ENCODE measurements at places on chromosomes 11 and 22.

DNA sequence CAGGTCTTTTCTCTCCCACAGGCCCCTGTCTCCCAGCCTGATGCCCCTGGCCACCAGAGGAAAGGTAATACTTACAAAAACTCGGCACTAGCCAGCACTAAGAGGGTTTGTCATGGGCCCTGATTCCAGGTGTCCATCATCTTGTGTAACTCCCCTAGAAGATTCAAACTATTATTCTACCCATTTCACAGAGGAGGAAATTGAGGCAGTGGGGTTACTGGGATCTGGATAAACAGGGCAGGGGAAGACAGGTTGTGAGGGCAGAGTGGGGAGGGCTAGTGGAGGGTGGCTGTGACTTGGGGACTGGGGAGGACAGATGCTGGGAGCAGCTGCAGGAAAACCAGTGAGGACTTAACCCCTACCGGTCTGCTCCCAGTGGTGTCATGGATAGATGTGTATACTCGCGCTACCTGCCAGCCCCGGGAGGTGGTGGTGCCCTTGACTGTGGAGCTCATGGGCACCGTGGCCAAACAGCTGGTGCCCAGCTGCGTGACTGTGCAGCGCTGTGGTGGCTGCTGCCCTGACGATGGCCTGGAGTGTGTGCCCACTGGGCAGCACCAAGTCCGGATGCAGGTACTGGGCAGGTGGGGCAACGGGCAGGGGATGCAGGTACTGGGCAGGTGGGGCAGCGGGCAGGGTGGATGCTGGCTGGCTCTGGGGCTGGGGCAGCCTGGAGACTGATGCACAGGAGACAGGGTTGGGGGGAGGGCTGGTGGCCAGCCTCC lies 1.2 kb downstream of the VEGFB start:
- no peak for DNase-seq

DNA sequence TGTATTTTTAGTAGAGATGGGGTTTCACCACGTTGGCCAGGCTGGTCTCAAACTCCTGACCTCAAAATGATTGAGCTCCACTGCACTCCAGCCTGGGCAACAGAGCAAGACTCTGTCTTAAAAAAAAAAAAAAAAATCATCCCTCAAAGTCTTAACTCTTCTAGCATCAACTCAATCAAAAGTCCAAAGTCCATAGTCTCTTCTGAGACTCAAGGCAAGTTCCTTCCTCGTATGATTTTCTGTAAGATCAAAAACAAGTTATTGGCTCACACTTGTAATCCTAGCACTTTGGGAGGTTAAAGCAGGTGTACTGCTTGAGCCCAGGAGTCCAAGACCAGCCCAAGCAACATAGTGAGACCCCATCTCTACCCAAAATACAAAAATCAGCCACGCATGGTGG lies 24.4 kb downstream of the PLEKHB1 start:
- DNase-seq = no peak

DNA sequence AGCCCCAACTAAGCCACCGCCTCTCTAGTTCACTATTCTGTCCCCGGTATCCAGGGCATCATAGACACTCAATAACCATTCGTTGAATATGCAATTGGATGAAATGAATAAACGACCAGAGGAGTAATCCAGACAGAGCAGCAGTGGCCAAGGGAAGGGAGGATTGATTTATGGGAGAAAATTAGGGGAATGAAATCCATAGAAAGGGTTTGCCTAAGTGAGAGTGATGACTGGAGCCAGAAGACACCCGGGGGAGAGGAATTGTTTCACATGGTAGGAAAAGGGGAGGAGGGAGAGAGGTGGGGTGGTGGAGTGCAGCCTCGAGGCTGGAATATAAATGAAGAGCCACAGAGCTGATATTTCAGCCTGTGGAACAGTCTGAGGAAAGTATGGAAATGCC lies 168.2 kb downstream of the COMMD9 start:
- DNase-seq = no peak

DNA sequence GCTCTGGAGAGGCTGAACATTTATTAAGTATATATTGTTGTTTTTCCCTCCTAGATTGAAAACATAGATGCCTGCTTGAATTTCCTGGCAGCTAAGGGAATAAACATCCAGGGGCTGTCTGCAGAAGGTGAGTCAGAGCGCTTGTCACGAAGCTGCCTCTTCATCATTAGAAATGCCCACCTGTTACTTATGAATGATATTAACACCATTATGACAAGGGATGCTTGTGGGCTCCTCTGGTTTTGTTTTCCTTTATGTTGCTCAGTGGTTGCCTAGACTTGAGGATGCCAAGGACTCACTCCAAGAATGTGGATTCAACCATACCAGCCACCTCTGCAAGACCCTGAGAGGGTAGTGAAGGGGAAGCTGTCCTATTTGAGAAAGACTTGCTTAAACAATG lies 156.2 kb downstream of the NAV2 start:
- no peak for DNase-seq

DNA sequence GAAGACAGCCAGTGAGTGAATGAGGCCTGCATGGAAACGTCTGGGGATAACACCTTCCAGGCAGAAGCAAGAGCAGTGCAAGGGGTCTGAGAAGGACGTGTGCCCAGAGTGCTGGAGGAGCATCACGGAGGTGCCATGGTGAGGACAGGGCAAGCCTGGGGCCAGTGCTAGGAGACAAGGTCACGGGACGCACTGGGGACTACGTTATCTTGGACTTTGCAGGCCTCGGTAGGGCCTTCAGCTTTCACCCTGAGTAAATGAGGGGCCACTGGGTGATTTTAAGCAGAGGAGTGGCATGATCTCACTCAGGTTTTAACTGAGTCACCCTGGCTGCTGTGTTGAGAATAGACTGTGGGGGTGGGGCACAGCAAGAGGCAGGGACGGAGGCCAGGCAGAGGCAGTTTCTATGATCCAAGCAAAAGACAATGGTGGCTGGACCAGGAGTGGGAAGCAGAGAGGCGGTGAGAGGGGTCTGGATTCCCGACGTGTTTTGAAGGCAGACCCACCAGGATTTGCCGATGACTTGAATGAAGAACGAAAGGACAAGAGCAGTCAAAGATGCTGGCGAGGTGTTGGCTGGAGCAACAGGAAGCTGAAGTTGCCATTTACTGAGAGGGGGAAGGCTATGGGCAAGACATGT lies 102.7 kb upstream of the PARVA start:
- DNase-seq = no peak

- no peak for DNase-seq
Observed at GRCh38 chr11:7548659-7549274, 35.0 kb downstream of the PPFIBP2 start.

GRCh38 chr11:65921033-65921555 lies 1.9 kb downstream of the DRAP1 start:
- no peak for DNase-seq

GRCh38 chr11:63599211-63600122 lies 14.8 kb downstream of the PLAAT3 start:
- no peak for DNase-seq

DNA sequence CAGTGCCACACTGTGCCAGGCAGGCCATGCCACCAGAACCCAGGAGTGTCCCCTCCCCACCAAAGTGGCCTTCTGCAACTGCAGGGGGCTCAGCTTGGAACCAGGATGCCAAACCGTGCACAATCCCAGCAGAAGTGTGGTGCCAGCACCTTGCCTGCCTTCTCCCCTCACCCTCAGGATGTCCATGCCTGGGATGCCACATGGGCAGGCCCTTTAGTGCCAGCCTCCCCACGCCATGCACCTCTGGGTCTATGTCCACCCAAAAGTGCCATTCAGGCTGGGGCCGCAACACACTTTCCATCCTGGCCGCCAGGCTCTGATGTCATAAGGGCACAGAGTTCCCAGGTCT lies 8.7 kb upstream of the TBC1D22A start:
- DNase-seq = no peak

- no peak for DNase-seq
Observed at GRCh38 chr22:47199979-47200272, 437.5 kb downstream of the TBC1D22A start.

DNA sequence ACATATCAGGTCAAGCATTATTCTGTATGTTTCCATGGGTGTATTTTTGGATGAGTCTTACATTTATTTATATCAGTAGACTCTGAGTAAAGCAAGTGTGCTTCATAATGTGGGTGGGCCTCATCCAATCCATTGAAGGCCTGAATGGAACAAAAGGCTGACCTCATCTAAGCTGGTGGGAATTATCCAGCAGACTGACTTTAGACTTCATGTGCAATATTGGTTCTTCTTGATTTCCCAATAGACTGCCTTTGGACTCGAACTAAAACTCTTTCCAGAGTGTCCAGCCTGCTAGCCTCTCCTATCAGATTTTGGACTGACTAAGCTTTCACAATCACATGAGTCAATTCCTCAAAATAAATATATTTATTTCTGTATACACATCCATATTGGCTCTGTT lies 116.2 kb downstream of the KIF18A start:
- no peak for DNase-seq

DNA sequence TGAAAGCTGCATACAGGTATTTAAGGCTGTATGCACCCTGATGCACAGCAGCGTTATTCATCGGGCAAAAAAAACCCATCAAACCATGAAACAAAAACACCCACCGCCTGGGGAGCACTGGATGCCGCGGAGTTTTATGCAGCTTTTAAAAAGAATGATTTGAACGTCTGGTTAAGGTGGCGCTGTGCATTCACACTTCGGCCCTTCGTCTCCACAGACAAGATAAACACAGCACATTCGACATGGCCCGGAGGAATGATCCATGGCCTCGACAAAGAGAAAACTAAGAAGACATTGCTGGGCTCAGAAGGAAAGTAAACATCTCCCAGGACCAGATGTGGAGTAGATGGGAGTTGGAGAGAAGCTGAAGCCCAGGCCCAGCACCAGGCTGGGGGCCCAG lies 40.8 kb upstream of the GAL start:
- DNase-seq = no peak

DNA sequence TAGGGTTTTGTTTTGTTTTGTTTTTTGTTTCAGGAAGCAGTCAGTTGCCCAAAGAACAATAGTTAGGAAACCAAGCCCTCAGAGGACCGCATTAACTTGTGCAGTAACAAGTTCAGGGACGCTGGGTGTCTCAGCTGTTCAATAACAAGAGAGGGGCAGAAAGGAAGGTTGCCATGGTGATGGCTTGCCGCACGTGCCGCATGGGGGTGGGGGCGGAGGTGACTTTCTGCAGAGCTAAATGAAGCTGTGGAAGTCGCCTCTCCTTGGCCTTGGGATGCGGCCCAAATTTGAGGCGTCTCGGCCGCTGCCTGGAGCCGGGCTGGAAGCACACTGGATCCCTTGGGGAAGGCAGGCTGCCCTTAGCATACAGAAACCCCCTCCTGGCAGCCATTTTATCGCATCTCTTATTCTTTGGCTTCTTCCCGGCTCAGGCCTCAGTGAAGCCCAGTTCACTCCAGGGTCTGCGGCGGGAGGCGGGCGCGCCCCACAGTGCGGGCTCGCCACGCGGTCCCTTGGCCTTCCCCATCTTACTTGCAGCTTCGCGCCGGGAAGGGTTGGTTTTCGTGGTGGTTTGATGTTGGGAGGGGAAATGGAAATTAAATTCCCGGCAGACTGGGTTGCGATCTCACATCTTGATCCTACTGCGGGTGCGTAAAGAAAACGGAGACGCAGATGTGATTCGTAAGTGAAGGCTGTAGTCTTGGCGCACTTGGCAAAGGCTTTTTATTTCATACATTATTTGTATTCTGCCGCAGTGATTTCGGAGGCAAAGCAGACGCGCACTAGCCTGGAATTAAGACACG lies 94.3 kb downstream of the SLC17A6 start:
- DNase-seq = no peak

DNA sequence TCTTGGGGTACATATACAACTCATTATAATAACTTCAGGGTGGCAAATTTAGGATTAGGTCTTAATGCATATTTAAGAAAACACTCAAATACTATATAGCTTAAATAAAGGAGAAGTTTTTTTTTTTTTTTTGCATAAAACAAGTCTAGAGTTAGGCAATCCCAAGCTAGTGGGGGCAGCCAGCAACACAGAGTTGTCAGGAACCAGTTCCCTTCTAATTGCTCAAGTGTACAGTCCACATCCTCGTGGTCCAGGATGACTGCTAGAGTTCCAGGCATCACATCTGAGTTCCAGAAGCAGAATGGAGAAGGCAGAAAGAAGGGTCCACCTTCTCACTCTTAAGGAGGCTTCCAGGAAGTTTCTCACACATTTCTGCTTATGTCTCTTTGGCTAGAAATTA lies 261.9 kb upstream of the PLET1 start:
- DNase-seq = no peak

- peak; percentile 40 for DNase-seq
Observed at GRCh38 chr11:117303101-117303500, 12.0 kb downstream of the BACE1-AS start.

DNA sequence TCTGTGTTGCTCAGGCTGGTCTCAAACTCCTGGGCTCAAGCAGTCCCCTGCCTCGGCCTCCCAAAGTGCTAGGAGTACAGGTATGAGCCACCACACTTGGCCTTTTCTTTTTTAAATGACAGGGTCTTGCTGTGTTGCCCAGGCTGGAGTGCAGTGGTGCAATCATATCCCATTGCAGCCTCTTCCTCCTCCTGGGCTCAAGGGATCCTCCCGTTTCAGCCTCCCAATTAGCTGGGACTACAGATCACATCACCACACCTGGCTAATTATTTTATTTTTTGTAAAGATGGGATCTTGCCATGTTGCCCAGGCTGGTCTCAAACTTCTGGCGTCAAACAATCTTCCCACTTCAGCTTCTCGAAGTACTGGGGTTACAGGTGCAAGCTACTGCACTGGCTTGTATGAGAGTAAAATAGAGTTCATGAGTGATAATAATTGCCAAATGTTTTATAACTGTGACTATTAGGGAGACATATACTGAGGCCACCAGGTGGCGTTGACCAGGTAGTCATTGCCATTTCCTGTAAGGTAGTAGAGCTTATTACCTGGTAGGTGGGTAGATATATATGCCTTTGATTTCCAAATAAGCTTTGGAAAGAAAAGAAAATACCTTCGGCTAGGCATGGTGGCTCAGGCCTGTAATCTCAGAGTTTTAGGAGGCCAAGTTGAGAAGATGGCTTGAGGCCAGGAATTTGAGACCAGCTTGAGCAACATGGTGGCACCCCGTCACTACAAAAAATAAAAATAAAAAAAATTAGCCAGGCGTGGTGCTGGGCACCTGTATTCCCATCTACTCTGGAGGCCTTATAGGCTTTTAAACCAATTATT lies 5.4 kb downstream of the FDX1 start:
- DNase-seq = peak; percentile 22

DNA sequence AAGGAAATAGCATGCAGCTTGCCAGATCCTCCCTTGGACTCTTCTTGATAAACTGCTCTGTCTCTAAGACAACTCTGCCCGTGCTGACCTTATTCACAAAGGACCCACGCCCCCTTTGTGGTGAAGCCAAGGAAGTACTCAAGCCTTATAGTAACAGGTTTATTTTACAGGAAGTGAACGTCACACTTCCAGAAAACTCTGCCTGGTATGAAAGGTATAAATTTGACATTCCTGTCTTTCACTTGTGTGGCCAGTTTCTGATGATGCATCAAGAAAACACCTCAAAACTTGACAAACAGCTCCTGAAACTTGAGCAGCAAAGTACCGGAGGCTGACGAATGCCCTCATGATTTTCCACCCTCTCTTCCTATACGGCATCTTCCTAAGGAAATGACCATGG lies 12.5 kb upstream of the PELI3 start:
- DNase-seq = no peak
